ENCODE measurements at places on chromosomes 12 and 14. TPM values are rescaled to one million over a fixed set of nuclear protein-coding genes. Genes with fewer than 3 reads are reported as not detected.

The NKX2-1 gene
- polyA plus RNA-seq: not detected

The C1S gene
- polyA plus RNA-seq: 19.1 TPM

The IFNG-AS1 gene
- 0.18 TPM for polyA plus RNA-seq

The CRIP2 gene
- 301 TPM for polyA plus RNA-seq

The RNASE7 gene
- not detected for polyA plus RNA-seq

The TAS2R46 gene
- not detected for polyA plus RNA-seq

The IFI27L2 gene
- 96.4 TPM for polyA plus RNA-seq

The LRP6 gene
- polyA plus RNA-seq: 21.5 TPM

GRCh38 chr12:93087840-93088610 lies 158.9 kb upstream of the EEA1 start:
- no peaks in the 10 kb centered on the region for H3K4me1 ChIP-seq
- H3K4me3 ChIP-seq: no peak overlapping the region
- H3K36me3 ChIP-seq: no peaks in the 10 kb centered on the region
- H3K27ac ChIP-seq: no peak overlapping the region
- no peak for DNase-seq
- no peaks in the 10 kb centered on the region for H3K27me3 ChIP-seq

DNA sequence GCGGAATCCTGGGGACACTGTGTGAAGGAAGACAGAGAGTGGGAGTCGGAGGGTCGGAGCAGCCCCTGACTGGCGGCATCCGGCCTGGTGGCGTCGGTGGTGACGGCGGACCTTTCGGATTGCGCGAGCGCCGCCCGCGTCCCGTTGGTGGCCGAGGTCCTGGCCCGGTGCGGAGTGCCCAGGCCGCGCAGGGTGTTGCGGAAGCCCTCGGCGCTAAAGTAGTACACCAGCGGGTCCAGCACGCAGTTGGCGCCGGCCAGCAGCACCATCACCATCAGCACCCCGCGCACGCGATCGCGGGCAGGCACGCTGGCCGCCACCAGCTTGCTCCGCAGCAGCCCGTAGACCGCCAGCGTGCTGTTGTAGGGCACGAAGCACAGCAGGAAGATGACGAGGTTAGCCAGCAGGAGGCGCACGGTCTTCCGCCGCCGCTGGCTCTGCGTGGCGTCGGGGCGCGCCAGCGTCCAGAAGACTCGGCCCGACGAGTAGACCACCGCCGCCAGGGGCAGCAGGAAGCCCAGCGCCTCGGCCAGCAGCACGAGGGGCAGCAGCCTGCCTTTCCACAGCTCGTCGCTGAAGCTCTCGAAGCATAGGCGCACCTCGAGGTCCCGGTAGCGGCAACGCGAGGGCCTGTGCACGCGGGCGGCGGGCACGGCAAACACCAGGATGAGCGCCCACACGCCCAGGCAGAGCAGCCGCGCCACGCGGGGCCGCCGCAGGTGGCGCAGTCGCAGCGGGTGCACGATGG lies 13.1 kb upstream of the CHD4 start:
- peaks cover 14% of the 10 kb centered on the region for H3K4me1 ChIP-seq
- DNase-seq: peak; percentile 77
- peaks cover 13% of the 10 kb centered on the region for H3K27me3 ChIP-seq
- H3K27ac ChIP-seq: no peak overlapping the region

GRCh38 chr14:99435327-99435726 lies 45.3 kb downstream of the SETD3 start:
- no peaks in the 10 kb centered on the region for H3K4me1 ChIP-seq
- no peak for DNase-seq
- H3K27ac ChIP-seq: no peak overlapping the region
- no peak overlapping the region for H3K4me3 ChIP-seq
- H3K36me3 ChIP-seq: peaks cover 17% of the 10 kb centered on the region

DNA sequence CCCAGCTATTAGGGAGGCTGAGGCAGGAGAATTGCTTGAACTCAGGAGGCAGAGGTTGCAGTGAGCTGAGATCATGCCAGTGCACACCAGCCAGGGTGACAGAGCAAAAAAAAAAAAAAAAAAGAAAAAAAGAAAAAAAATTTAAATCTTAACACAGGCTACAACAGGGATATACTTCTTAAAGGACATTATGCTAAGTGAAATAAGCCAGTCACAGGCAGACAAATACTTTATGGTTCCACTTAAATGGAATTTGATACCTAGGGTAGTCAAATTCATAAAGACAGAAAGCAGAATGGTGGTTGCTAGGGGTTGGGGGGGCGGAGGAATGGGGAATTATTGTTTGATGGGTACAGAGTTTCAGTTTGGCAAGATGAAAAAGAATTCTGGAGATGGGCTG lies 14.8 kb upstream of the PPTC7 start:
- no peak for DNase-seq
- no peaks in the 10 kb centered on the region for H3K4me1 ChIP-seq
- H3K27ac ChIP-seq: no peak overlapping the region
- no peak overlapping the region for H3K4me3 ChIP-seq
- H3K36me3 ChIP-seq: no peaks in the 10 kb centered on the region

DNA sequence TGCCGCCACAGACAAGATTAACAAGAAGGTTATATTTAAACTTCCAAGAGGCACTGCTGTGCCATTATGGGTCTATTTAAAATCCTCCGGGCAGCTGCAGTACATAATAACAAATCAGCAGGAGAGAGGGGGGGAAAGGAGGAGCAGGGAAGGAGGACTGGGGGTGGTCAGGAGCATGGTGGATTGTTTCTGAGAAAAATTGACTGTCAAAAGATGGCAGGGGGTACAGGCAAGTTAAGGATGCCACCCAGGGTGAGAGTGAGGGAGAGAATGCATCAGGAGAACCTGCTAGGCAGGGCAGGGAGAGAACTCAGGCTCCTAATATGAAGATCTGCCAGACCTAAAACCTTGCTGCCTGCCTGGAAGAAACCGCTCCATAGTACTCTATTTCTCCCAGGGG lies 181.8 kb downstream of the GRIN2B start:
- H3K36me3 ChIP-seq: no peaks in the 10 kb centered on the region
- H3K4me1 ChIP-seq: no peaks in the 10 kb centered on the region
- DNase-seq: no peak
- H3K4me3 ChIP-seq: no peak overlapping the region

GRCh38 chr12:112527501-112527900 lies 108.8 kb downstream of the PTPN11 start:
- no peaks in the 10 kb centered on the region for H3K36me3 ChIP-seq
- no peak overlapping the region for H3K4me3 ChIP-seq
- no peak for DNase-seq
- no peaks in the 10 kb centered on the region for H3K27me3 ChIP-seq
- no peak overlapping the region for H3K27ac ChIP-seq

- H3K36me3 ChIP-seq: no peaks in the 10 kb centered on the region
- no peak for DNase-seq
- H3K27ac ChIP-seq: no peak overlapping the region
- H3K4me3 ChIP-seq: no peak overlapping the region
- peaks cover 7% of the 10 kb centered on the region for H3K4me1 ChIP-seq
These were observed 4.4 kb downstream of the BLTP3B start for GRCh38 chr12:100138048-100138802.

DNA sequence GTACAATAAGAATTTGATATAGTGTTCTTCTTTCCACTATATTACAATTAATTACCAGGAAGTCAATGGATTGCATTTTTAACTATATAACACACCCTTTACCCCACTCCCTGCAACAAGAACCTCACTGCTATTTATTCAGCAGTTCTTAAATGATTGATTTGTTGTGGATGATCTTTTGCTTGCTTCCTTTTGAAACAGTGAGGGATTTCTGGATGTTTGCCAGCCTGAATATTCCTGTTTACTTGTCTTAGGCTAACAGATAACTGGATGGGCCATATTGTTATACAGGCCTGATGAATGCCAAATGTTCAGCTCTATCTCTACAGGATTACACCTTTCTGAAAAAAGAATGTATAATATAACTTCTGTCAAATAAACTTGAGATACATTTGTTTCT lies 497.6 kb downstream of the APAF1 start:
- H3K4me1 ChIP-seq: no peaks in the 10 kb centered on the region
- DNase-seq: peak; percentile 27
- no peak overlapping the region for H3K27ac ChIP-seq
- H3K27me3 ChIP-seq: no peaks in the 10 kb centered on the region
- no peaks in the 10 kb centered on the region for H3K36me3 ChIP-seq

DNA sequence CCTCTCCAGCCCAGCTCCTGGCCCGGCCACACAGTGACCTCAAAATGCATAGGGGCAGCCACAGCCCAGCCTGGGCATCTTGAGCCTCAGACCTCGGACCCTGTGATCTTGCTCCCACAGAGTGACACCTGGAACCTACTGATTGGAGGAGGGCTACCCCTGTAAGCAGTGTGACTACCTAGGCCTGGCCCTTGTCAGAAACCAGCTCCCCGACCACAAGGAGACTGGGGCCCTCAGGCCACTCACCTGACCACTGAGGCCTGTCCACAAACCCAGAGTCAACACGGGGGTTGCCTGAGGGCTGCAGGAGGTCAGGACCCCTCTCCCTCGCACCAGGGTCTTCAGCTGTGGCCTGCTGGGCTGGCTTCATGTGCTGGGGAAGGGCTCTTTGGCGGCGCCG lies 9.0 kb downstream of the ANHX start:
- no peak overlapping the region for H3K4me3 ChIP-seq
- DNase-seq: no peak
- no peaks in the 10 kb centered on the region for H3K27me3 ChIP-seq
- no peaks in the 10 kb centered on the region for H3K36me3 ChIP-seq
- no peak overlapping the region for H3K27ac ChIP-seq

DNA sequence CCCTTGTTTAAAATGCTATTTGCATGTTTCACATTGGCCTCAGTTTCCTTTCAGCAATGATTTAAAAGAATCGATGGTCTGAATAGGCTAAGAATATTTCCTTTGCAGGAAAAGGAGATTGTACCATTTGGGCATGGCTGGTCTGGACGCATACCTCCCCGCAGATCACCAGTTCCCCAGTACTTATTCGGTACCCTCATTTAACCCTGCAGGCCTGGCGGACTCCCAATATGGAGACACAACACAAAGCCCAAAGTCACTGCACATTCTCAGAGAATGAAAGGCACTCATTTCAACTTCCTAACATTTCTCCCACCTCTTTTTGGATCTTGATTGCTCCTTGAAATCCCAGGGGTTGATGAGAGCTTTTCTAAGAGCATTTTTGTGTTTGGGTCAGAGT lies 152.9 kb downstream of the GCH1 start:
- H3K36me3 ChIP-seq: no peaks in the 10 kb centered on the region
- H3K27ac ChIP-seq: no peak overlapping the region
- H3K4me1 ChIP-seq: peaks cover 6% of the 10 kb centered on the region
- H3K4me3 ChIP-seq: no peak overlapping the region
- DNase-seq: no peak
- no peaks in the 10 kb centered on the region for H3K27me3 ChIP-seq

DNA sequence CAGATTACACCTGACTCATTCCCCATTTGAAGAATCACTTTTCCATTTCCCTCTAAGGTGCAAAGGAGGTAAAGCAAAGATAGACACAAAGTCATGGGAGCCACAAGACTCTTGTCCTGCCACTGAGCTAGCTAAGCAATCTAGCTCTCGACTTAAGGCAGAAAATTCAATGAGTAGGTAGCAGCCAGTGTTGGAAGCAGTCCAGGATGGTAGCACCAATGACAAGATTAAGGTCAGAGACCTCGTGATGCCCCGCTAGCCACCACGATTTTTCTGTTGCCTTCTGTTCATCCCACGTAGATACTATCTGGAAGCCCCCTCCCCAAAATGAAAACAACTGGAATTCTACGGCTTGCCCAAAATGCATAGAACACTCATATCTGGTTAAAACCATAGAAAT lies 1.4 kb downstream of the VAMP1 start:
- peaks cover 16% of the 10 kb centered on the region for H3K36me3 ChIP-seq
- no peak overlapping the region for H3K27ac ChIP-seq
- H3K4me1 ChIP-seq: peaks cover 12% of the 10 kb centered on the region
- H3K27me3 ChIP-seq: no peaks in the 10 kb centered on the region
- H3K4me3 ChIP-seq: peak overlapping the region; percentile 93

- no peaks in the 10 kb centered on the region for H3K4me1 ChIP-seq
- H3K27me3 ChIP-seq: no peaks in the 10 kb centered on the region
- no peak for DNase-seq
- H3K27ac ChIP-seq: no peak overlapping the region
These were observed 343.4 kb downstream of the LRIG3 start for GRCh38 chr12:58576916-58577315.

DNA sequence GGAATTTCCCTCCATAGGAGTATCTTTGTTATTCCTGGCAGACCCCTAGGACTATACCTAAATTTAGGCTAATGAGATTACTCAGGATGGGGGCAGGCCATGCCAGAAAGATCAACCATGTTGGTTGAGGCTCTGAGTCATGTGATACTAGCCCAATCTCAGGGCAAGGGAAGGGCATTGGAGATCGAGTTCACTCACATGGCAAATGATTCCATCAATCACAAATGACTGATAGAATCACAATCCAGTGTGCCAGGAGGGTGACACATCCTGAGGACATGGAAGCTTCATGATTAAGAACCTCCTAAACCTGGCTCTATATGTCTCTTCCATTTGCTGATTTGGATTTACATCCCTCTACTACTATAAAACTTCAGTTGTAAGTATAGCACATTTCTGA lies 182.3 kb downstream of the NTF3 start:
- no peak for DNase-seq
- no peak overlapping the region for H3K4me3 ChIP-seq
- H3K27me3 ChIP-seq: no peaks in the 10 kb centered on the region
- H3K36me3 ChIP-seq: no peaks in the 10 kb centered on the region
- H3K4me1 ChIP-seq: no peaks in the 10 kb centered on the region
- H3K27ac ChIP-seq: no peak overlapping the region

DNA sequence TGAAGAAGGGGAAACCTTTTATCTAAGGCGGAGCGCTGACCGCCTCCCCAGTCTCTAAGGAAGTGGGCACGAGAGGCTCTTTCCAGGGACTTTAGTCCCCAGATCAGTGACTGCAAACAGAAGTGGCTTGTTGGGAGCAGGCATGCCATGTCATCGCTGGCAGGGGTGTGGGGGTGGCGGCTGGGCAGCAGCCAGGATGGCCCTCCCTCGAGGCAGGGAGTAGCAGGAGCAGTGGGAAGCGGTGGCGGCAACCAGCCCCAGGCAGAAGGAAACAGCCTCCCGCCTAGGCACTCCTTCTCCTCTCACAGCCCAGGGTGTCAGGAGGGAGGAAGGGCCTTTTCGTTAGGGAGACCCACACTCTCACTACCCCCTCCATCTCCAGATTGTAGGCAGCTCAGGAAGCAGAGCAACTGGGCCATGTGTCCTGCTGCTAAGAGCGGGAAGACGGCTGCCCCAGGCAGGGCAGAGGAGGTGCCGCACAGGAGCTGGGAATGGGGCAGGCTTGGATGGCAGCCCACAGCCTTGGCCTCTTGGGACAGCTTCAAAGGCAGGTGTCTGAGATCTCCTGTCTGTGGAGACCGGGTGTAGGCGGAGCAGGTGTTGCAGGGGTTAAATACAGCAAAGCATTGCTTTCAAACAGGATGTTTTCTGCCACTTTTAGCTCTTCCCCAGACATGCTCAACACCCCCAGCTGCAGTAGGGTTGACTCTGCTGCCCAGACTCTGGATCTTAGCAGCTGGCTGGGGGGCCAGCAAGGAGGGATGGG lies 21.8 kb downstream of the VDR start:
- peaks cover 17% of the 10 kb centered on the region for H3K4me1 ChIP-seq
- H3K4me3 ChIP-seq: no peak overlapping the region
- peaks cover 2% of the 10 kb centered on the region for H3K27me3 ChIP-seq
- no peaks in the 10 kb centered on the region for H3K36me3 ChIP-seq

GRCh38 chr12:25875661-25876060 lies 82.8 kb upstream of the RASSF8 start:
- H3K36me3 ChIP-seq: no peaks in the 10 kb centered on the region
- DNase-seq: no peak
- H3K27me3 ChIP-seq: no peaks in the 10 kb centered on the region
- H3K4me3 ChIP-seq: no peak overlapping the region
- no peak overlapping the region for H3K27ac ChIP-seq

Data from spinal cord (tissue), 10 donors.